ENCODE measurements at places on chromosomes 16 and 17. TPM values are rescaled to one million over a fixed set of nuclear protein-coding genes. Genes with fewer than 3 reads are reported as not detected.
A peak's percentile ranks its signal among the peaks of the same experiment; 100 is the strongest.

Gene USP43
- total RNA-seq, result 13.6 TPM

GRCh38 chr16:22726868-22727267 lies 87.1 kb upstream of the HS3ST2 start:
- no peak for DNase-seq

DNA sequence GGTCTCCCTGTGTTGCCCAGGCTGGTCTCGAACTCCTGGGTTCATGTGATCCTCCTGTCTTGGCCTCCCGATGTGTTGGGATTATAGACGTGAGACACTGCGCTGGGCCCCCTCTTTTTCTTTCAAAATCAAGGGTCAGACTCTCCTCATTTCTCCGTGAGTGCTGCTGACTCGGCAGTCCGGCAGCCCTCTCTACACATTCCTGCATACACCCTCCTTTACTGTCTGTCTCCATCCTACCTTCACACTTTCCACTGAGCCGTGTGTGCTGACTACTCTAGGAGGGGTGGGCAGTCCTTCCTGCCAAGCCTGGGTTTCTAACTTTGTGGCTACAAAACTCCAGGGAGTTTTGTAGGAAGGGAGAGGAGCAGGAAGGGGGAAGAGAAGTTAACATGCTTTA lies 195.2 kb downstream of the PARN start:
- DNase-seq, result no peak

DNA sequence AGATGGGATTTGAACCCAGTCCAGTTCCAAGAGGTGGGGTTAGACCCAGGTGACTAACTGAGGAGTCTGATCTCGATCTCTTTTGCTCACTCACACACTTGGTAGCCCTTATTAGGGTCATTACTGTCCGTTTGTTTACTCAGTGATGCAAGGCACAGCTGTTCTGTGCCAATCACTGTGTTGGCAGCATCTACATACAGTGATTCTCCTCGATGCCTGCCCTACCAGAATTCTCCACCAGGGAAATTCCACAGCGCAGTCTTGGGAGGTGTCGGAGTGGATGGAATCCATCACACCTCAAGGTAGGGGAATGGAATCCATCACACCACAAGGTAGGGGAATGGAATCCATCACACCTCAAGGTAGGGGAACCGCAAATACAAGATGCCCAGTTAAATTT lies 279.6 kb downstream of the MAF start:
- no peak for DNase-seq

DNA sequence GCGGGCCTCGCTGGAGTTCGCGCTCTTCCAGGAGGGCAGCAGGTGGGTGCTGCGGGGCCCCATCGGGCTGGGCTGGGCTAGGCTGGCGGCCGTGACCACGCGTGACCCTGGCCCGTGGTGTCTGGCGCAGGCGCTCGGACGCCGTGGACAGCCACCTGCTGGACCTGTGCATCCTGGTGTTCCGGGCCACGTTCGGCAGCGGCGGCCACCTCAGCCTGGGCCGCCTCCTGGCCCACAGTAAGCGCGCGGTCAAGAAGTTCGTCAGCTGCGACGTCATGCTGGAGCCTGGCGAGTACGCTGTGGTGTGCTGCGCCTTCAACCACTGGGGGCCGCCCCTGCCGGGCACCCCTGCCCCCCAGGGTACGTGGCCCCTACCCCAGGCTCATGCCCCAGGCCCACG lies 8.0 kb upstream of the PRR35 start:
- no peak for DNase-seq

DNA sequence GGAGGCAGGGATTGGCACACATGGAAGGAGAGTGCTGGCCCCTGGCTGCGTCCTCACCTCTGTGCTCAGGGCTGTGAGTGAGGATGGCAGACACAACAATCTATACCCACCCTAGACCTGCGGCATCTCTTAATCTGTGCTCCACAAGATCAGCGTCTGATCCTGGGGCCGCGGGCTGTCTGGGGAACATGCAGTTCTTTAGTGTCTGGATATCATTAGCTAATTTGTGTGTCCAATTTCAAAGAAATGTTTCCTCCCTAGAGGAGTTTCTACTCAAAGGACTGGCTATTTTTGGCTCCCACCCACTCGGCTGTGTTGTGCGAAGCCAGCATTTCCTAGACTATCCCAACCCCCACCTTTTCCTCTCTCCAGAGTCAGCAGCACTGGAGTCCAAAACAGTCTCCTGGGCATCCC lies 93.8 kb downstream of the GRIN2A start:
- DNase-seq, result no peak

DNA sequence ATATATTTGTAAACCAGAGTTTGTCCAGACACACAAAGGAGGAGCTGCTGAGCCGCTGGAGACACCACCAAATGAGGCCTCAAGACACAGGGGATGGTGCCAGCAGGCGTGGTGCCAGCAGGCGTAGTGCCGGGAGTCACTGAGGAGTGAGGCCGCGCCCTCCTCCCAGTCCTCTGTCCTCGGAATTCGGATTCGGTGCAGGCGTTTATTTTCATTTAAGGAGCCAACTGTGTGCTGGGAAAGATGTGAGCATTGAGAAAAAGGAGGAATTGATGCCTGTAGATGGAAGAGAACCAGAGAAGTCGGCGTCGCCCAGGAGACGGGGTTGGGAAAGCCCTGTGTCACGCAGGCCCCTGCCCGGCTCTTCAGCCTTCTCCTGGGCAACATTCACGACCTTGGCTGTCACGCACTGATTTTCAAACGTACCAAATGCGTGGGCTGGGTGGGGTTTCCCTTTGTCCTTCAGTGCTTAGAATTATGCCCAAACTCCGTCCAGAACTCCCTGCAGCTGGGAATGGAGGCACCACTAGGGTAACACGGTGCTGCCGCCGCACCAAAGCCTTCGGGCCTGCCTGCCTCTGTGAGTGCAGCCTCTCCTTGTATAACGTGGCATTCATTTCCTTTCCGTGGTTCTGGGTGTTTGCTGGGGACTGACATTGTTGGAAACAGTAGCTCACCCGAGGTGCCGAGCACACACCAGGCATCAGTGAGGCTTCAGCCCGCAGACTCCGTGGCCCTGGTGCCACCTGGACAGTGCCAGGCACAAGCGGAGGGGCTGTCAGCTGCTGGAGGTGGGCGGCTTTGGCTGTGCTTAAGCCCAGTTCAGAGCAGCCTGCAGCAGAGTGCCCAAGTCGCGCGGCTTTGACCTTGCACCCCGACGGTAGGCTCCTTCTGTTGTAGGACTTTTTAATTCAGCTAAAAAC lies 49.0 kb upstream of the CHMP6 start:
- DNase-seq, result peak; percentile 88

GRCh38 chr17:17736205-17737183 lies 55.2 kb downstream of the RAI1 start:
- DNase-seq, result no peak

Data from mucosa of descending colon (tissue), 3 donors.